Bronchial epithelial cell (primary cell): ENCODE measurements at places on chromosomes 7 and 10.

DNA sequence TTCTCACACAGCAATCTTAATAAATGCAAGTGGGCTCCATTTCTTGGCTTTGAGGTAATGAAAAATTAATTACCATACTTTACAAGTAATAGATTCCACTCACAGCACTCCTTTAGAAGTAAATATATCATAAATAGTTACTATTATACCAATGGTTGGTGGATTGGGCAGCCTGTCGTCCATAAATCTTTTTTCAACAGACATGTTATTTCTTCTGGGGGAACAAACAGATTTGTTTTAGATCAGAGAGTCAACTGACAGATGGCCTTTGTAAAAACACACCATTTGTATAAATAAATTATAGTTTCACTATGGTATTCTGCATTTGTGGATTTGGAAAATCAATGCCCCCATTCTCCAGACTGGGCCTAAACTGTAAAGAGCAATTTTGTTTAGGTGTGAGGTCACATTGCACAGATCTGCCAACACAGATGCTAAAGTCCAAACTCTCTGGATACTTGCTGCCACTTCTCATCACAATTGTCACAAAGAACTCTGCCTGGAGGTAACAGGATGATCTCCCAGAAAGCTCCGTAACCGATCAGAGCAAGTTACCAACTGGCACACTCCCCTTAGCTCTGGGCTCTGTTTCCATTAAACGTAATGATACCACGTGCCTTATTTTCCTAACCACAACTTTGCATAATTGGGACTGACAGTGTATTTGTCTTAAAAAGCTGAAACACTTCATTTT lies 4.5 kb upstream of the MACROH2A2 start:
- DNase-seq, result no peak

DNA sequence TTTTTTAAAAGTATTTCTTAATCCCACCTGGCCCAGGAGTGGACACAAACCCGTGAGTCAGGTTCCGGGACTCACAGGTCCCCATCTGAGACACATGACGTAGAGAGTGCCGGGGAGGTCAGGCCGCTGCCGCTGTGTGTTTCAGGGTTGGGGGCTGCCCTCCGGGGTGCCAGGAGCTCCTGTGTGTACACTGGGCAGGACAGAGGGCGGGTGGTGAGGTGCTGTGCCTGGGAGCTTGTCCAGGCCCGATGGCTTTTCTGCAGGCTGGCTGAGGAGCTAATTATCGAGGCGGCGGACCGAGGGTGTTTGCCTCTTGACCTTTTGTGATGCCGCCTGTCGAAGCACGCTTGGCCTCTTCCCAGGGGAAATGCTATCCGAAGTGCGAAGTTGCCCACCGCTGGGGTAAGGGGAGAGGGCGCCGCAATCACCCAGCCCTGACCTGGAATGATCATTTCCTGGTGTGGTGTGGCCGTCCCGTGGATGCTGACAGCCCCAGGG lies 42.1 kb downstream of the FOXL3 start:
- DNase-seq, result no peak

GRCh38 chr10:114856544-114857287 lies 35.1 kb downstream of the FHIP2A start:
- DNase-seq, result peak; percentile 76

DNA sequence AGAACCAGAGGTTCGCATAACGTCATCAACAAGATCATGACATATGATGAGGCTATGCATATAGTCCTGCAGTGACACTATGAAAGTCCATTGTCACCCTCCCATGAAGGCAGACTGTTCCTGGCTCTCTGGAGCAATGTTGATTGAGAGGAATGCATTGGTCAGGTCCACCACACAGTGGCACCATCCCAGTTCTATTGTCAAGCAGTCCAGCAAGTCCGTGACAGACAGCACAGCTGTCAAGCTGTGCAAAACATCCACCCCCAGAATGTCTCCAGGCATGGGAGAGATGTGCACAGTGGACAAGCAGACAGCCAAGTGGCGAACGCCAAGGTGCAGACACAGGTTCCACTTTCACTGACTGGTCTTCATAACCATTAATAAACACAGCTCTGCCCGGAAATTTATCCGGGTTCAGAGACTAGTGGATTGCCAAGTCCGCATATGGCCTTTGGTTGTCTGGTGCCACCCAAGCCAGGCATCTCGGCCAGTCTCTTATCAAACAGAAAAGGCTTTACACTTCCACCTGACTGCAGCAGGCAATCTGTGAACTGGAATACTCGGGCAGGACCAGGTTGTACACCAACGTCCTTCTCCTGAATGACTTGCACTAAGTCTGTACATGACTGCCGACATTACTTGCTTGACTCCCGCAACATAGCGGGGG lies 7.2 kb downstream of the RNF133 start:
- DNase-seq, result no peak

DNA sequence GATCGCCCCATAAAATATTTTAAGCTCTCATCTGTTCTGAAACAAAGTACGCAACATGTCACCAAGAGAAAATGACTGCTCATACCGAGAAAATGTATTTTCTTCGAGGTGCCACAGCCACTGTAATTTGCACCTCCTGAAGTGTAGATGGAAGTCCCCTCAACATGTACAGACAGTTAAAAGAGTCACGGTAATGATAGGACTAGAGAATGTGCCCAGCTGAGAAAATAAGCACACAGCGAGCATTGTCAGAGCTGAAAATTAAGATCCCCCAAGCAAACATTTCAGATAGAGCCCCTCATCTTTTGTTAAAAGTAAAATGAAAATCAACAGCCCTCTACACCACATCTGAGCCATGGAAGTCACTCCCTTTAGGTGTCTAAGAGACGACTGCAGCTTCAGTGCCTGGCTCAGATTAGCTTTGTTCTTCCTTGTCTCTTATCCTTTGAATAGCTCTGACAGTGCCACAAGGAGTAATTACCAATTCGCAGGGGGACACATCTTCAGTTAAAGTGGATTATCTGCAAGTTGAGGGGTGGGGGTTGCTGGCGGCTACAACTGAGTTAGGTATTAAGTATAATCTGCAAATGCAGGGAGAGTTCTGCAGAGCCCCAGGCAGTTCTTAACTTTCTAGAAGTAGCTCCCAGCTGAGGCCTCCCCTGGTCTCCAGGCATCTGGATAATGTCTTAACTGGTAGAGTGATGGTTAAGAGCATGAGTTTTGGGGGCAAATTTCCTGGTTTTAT lies 222.7 kb upstream of the C7orf33 start:
- no peak for DNase-seq

DNA sequence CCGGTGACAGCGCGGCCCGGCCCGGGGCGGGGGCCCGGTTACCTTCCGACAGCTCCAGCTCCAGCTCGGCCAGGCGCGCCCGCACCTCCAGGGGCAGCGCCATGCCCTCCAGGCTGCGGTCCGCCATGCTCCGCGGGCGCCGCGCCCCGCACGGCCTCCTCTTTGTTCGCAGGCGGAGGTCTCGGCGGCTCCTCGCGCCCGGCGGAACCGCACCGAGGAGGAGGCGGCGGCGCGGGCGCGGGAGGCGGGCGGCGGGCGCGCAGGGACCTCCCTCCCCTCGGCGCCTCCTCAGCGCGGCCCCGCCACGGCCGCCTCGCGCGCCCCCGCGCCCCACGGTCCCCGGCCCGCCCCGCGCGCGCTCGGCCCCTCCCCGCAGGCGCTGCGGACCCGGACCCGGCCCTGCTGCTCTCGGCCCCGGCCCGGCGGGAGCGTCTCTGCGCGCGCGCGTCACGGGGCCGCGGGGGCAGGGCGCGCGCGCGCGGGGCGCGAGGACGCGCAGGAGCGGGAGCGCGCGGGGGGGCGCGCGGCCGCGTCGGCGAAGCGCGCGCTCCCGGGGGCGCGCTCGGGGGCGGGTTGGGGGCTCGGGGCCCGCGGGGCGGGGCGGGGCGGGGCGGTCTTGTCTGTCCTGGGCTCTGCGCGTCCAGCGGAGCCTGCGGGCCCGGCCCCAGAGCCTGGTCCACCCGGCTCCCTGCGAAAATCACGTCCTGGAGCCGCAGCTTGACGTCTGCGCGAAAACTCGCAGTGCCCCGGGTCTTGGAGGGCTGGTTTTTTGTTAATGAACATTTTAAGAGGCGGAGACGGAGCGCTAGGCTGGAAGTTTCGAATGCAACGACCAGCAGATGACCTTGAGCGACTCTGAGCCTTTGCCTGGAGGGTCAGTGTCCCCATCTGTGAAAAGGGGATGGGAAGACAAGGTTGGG lies at the start of gene DIP2C:
DIP2C (minus strand) TSS at position 217 of the 920 bp plus-strand sequence; CDS start at position 127, 90 bp downstream.
- DNase-seq, result no peak

DNA sequence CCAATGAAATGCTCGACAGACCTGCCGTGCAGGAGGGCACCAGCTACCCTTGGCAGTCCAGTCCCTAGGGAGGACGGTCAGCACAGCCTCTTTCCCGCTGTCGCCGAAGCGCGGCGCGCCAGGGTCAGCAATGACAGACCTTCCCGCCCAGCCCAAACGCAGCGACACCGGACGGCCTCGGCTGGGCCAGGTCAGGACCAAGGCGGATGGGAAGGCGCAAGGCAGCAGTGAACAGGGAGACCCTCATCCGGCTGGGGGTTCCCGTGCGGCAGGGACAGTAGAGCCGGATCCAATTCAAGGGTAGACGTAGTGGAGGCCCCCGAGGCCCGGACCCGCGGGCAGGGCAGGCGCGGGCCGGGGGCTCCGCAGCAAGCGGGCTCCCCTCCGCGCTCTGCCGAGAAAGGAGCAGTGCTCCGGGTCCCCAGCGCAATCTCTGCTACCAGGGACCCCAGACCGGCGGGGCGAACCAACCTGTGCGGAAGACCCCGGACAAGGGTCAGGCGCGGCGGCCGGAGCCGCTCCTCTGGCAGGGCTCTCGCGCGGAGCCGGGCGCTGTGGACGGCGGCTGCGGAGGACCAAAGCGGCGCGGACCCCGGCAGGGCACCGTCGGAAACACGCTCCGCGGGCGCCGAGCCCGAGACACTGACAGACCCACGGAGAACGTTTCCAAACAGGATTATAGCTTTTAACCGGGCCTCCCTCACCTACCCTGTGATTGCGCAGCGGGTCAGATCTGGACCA lies at the start of gene SEC31B:
SEC31B (minus strand) TSS at position 551 of the 741 bp plus-strand sequence. CDS start 2,909 bp downstream, outside the sequence.
- DNase-seq, result no peak

DNA sequence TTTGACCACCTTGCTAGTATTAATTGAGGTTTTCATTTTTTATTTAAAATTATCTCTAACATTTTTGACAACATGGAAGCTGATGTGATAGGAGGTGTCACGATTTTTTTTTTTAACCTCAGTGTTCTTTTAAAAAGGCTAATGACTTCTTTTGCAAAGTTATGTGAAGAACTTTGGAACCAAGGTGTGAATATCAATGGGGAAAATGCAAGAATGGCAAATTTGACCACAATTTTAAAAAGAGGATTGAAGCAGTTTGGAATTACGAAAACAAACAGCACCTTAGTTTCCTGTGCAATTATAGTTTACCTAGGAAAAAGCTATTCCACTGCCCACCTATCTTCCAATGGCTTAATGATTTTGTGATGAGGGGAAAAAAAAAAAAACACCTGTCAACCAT lies 232.4 kb downstream of the VTI1A start:
- no peak for DNase-seq

GRCh38 chr7:2522780-2523433 lies 3.3 kb downstream of the LFNG start:
- DNase-seq, result peak; percentile 96

DNA sequence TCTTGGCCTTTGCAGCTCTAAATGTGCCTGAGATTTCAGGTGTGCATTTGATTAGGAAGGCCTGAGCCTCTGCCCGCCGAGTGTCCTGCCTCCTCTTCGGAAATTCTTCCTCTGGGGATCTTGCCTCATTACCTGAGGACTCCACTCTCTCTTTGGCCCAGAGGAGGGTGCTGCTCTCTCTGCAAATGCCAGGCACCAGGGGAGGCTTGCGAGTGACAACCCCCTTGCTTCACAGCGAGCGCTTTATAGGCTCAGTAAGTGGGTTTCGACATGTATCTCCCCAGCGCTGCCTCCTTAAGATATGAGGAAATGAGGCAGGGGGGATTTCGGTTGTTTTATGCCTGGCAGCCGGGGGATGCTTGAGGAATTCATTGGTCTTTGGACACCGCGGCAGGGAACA lies 423.9 kb downstream of the GLRX3 start:
- DNase-seq, result no peak

- DNase-seq, result no peak
Measured at GRCh38 chr7:29626730-29627129, 63.1 kb downstream of the PRR15 start.

DNA sequence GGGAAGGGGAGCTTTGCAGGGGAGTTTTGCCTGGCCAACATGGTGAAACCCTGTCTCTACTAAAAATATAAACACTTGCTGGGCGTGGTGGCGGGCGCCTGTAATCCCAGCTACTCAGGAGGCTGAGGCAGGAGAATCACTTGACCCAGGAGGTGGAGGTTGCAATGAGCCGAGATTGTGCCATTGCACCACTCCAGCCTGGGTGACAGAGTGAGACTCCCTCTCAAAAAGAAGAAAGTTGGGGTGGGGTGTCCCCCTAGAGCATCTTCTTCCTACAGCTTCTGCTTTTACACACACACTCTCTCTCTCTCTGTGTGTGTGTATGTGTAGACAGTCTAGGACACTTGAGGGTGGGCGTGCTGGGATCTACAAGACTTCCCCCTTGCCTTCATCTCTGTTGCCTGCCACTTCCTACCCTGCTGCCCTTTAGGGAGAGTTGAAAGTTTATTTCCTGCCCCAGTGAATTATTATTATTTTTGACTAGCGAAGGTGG lies 21.7 kb downstream of the PLAU start:
- no peak for DNase-seq

DNA sequence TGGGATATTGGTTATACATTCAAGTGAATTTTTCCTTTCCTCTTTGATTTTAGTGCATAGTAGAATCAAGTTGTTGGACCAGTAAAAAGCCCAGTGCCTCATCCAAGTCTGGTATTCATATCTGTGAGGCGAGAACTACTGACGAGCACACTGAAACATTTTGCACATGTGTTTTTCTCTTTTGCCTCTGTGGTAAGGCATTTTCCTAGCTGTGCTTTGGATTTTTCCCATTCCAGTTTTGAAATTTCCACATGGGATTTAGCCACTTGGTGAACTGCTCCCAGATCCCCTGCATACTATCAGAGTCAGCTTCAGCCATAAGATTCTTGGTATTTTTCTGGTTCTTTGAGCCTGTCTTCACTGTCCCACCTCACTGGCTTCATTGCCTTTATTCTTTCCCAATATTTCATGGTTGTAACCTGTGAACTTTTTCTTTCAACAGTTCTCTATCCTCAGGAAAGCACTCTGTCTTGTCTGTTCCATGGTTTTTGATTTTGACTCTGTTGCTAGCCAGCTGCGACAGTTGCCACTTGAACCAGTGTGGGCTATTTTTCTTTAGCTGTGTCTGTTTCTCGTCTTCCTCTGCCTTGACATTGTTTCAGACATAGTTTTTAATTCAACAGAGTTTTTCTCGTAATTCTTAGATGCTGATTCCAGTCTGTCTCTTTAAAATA lies 239.0 kb downstream of the REEP3 start:
- no peak for DNase-seq
